ENCODE measurements at places on chromosomes 5 and 9. TPM values are rescaled to one million over a fixed set of nuclear protein-coding genes. Genes with fewer than 3 reads are reported as not detected.
A peak's percentile ranks its signal among the peaks of the same experiment; 100 is the strongest.

- DNase-seq: no peak
Observed at GRCh38 chr9:89450213-89450612, 47.7 kb downstream of the SEMA4D start.

DNA sequence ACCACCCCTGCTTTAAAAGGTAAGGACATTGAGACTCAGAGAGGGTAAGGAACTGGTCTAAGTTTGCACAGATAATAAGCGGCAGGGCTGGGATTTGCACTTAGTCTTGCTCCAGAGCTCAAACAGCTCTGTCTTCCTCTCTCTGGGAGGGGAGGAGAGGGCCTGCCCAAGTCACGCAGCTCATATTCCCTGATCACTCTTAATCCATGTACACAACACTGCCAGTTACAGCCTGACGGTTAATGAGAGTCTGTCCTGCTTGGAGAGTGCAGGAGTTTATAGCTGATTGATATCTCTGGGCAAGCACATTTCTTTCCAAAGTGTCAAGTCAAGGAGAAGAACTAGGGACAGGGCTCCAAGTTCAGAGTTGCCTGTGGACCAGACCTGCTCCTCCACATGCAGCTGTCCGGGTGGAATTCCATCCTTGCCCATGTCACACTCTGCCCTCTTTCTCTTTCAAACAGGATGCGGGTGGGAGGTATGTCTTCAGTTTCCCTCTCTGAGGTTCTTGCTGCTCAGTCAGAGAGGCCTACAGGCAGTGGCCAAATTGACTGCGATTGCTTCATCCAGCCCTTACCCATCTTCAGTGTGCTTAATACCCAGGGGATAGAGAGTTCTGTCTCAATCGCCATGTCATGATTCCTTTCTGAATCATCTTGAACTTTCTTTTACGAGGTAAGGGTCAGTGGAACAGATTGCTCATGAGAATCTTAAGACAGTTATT lies 54.5 kb downstream of the GALNT12 start:
- DNase-seq: peak; percentile 83

- no peak for DNase-seq
Observed at GRCh38 chr9:86460216-86461002, 106.2 kb upstream of the TUT7 start.

GRCh38 chr5:4879693-4880303 lies 260.3 kb upstream of the ADAMTS16 start:
- DNase-seq: peak; percentile 91

DNA sequence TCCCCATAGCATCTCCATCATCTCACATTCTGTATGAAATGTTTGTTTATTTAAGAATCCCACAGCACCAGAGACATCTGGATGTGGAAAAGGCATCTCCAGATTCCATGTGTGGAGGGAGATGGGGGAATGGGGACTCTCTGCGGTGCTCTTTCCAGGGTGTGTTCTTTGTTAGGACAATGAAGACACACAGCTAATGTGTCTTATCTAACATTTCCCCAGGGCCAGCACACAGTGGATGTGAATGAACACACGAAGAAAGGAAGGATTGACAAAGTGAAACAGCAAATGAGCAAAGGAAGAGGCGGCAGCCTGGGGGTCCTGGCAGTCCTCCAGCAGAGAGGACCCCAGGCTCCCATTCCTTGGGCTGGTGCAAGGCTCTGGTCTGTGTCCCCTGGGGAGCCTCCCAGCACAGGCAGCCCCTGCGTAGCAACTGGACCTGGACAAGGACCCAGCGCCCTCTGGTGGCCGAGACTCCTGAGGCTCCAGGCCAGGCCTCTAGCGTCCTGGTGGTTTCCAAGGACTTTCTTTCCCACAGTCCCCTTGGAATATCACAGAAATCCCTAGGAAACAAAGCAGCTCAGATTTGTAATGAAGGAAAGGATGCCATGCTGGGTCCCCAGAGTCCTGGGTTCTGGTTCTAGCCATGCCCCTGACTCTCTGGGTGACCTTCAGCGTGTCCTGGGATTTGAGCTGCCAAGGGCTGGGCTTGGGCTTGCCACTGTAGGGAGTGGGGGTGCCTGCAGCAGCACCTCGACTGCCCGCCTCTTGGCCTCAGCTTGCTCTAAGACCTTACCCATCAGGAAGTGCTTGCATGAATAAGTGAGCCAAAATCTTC lies 3.5 kb upstream of the PDLIM7 start:
- peak; percentile 97 for DNase-seq

DNA sequence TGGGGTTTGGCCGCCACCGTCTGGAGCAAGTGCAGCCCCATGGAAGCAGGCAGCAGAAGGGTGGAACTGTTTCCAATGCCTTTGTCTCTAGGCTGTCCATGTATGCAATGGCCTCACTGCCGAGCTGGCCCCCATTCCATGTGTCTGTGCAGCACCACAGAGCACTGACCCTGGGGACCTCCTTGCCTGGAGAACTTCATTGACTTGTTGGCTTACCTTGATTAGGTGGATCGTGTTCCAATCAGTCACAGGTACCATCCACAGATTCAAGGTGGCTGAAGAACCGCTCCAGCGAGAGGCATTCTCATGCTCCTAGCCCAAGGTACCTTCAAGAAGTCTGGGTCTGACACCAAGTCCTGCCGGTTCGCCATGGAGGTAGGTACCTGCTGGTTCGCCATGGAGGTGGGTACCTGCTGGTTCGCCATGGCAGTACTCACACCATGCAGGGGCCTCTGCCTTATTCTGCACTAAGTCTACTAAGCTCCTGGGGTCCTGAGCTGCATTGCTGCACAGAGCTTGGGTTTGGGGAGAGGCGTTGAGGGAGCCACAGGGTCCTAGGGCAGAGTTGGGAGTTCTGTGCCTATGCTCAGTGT lies 358.3 kb upstream of the IRX1 start:
- DNase-seq: no peak

Gene SET
- total RNA-seq: 189 TPM

- DNase-seq: no peak
Observed at GRCh38 chr5:55868846-55869245, 17.7 kb downstream of the IL31RA start.

GRCh38 chr5:53343187-53343586 lies 137.2 kb upstream of the FST start:
- no peak for DNase-seq

Gene FOXD4
- total RNA-seq: 0.32 TPM

GRCh38 chr5:177123789-177124485 lies 9.6 kb upstream of the NSD1 start:
- peak; percentile 46 for DNase-seq

Gene ERAP2
- 9.6 TPM for total RNA-seq

Gene LECT2
- total RNA-seq: not detected

GRCh38 chr5:173228639-173229381 lies 6.2 kb downstream of the NKX2-5 start:
- DNase-seq: no peak

- DNase-seq: no peak
Observed at GRCh38 chr9:119289740-119290433, 79.3 kb downstream of the BRINP1 start.

DNA sequence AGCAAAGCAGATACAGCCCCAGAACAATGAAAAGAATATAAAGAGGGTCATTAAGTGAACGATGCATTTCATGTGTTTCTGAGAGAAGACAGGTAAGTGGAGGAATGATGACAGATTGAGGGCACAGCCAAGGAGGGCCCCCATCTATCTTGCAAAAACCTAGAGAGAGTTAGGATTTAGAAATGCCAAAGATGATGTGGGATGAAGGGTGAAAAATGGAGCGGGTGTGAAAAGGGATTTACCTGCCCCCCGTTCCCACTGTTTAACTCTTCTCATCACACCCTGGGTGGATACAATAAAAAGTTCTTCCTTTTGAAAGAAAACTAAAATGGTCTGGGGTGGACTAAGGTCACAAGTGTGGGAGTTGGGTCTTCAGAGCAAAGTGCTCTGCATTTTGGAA lies 18.5 kb upstream of the PPP2R2B start:
- DNase-seq: no peak

DNA sequence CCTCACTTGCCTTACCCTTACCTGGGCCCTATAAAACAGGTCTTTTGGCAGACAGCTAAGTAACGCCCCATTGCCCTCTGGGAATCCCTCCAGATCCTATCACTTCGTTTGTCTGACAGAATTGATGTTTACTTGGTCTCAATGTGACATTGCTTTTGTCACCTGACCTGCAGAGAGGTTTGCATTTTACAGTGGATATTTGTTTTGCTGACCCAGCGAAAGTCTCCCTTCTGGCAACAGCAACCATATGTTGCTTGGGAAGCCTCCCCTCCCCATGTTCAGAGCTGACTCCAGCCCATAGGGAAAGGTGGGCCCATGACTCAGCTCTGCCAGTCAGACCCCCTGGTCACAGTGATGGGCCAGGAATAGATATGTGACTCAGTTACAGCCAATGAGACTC lies 54.0 kb upstream of the LARP1 start:
- no peak for DNase-seq

Gene PCDHGB1
- total RNA-seq: 2.8 TPM

GRCh38 chr9:91516081-91516480 lies 92.4 kb upstream of the NFIL3 start:
- no peak for DNase-seq

GRCh38 chr5:53479590-53480415 lies 626 bp upstream of the FST start:
- peak; percentile 89 for DNase-seq

DNA sequence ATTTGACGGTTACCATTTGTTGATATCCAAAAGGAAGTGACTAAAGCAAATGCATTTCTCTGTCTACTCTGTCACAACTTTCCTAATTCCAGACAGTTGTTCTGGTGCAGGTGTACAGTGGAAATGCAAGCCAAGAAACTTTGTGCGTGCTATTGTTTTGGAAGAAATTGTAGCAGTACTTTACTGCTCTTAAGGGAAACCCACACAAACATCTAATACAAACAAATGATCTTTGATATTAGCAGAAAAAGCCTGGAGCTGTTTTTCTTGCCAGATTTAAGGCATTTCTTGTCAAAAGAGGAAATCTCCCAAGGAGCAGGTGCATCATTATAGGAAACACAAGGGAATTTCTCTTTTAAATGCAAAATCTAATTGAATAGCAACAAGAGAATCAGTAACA lies 2.0 kb downstream of the SNCAIP start:
- no peak for DNase-seq

DNA sequence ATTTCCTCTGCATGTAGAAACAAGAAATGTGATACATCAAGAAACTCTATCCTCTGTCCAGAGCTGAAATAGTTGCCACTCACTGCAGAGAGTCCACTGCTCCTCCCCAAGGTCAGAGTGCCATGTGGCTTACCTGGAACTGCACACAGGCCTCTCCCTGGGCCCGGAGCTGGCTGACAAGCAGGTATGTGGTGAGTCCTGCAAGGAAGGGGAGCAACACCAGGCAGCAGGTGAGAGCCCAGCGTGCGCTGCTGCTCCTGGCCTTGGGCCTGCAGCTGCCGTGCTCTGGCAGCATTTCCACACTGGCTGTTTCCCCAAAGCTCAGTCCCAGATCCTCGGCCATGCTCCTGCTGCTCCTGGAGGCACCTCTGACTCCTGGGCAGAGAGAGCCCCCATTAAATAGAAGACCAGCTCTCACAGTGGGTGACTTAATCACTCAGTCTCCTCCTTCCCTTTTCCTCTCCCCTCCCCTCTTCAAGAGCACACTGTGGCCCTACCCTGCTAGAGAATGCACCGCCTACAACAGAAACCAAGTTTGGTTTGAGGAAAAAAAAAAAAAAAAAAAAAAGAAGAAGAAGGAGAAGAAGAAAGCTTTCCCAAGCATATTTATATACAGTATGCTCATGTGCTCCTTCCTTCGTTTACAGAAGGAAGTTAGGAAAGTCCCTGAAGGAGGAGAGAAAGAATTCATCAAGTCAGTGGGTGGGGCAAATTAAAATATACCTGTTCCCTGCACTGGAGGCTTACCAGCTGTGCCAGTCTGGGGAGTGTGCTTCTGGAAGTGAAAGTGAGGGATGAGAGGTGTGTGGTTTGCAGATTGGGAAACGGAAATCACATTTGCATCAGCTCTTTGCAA lies at the start of gene TNFSF15:
TSS of gene TNFSF15 (minus strand) at position 370 of the 856 bp plus-strand sequence. CDS start at position 343, 27 bp downstream.
- DNase-seq: no peak

Gene IL9
- not detected for total RNA-seq

GRCh38 chr9:132733260-132733815 lies 63.1 kb downstream of the GTF3C4 start:
- DNase-seq: no peak

Gene GAPT
- 1.3 TPM for total RNA-seq

GRCh38 chr9:91530829-91531228 lies 107.2 kb upstream of the NFIL3 start:
- no peak for DNase-seq

DNA sequence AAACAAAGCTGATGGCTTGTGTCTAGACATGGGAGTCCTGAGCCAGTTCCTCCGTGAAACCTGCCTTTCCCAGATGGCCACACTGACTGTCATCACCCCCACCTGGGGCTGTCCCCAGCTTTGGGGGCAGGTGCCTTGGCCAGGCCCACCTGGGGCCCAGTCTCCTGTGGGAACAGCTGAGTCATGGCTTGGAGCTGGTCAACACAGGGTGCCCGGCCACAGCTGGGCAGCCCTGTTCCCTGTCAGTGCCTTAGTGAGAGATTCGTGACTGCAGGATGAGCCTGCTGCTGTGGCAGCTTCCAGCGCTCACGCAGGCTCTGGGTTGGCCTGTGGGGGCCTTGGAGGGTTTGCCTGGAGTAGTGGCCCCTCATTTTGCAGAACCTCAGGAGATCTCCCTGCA lies 56.5 kb downstream of the COL5A1 start:
- DNase-seq: no peak

GRCh38 chr5:35056686-35057085 lies 8.9 kb upstream of the AGXT2 start:
- DNase-seq: no peak

Gene CD274
- total RNA-seq: 3.5 TPM

- no peak for DNase-seq
Observed at GRCh38 chr5:128597156-128597555, 59.1 kb upstream of the FBN2 start.

DNA sequence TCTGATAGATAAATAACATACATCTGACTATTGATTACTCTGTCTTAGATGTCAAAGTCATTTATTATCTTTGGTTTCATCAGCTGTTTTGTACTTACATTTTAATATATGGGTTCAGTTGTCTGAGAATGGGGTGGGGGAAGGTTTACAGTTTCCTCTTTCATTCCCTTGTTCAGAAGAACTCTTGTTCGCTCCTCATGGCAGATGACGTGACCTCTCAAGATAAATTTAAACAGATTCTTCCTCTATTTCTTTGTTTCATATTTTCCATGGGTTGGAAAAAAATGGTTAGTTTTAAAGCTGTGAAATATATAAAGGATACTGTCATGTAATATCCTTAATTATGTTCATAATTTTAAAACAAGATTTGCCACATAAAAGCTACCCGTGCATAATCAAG lies 61.4 kb downstream of the TSSK1B start:
- no peak for DNase-seq

GRCh38 chr9:4984171-4984620 lies 876 bp upstream of the JAK2 start:
- DNase-seq: no peak

Gene SLIT3
- total RNA-seq: 67.1 TPM

Data from posterior vena cava (tissue), 2 donors.